CD4-positive, alpha-beta T cell (primary cell): ENCODE measurements at places on chromosomes 12 and 14.
A peak's percentile ranks its signal among the peaks of the same experiment; 100 is the strongest.

GRCh38 chr12:24172031-24172772, 222.7 kb upstream of the SOX5 start:
- no peaks in the 10 kb centered on the region for H3K27me3 ChIP-seq
- H3K4me3 ChIP-seq, result no peak overlapping the region
- no peaks in the 10 kb centered on the region for H3K4me1 ChIP-seq
- no peak overlapping the region for H3K27ac ChIP-seq
- no peak for DNase-seq

GRCh38 chr14:68945190-68945584, 33.9 kb downstream of the ACTN1 start:
- H3K27me3 ChIP-seq, result no peaks in the 10 kb centered on the region
- H3K4me3 ChIP-seq, result no peak overlapping the region
- H3K36me3 ChIP-seq, result peaks cover 7% of the 10 kb centered on the region
- H3K27ac ChIP-seq, result peak overlapping the region; percentile 38

DNA sequence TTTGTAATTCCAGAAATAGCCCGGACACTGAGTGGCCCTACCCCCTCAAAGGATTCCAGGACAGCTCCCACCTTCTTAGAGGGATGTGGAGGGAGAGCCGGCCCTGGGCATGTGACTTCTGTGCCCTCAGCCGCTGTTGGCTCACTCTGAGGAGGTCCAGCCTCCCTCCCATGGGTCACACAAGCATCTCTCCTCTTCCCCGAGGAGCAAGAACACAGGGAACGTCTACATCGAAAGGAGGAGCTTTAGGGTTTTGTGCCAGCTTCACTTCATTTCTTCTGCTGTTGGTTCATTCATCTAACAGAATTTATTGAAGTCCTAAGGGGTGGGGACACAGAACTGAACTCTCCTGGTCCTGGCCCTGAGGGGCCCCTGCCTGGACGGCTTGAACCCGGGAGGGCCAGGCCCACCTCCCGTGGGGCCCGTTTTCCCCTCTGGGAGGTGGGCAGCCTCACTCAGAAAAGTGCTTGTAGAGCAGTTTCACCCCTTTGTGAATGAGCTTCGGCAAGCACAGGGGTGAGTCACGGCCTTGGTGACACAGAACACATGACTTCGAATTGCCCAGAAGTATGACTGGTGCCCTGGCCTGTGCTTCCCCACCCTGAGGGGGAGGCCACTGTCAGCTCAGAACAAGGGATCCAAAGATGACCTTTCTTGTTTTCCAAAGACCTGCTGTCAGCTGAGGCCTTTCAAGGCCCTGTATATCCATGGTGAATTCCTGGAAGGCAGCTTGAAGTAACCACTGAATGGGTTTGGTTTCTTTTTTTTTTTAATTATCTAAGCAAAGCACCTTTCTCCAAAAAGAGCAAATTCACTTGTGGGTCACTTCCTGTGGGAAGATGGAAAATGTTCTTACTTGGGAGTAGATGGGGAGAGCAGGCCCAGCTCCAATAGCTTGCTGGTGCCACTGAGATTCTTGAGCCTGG, 39.2 kb downstream of the NFKBIA start:
- H3K27me3 ChIP-seq, result no peaks in the 10 kb centered on the region
- H3K4me1 ChIP-seq, result peaks cover 26% of the 10 kb centered on the region
- peak; percentile 25 for DNase-seq

DNA sequence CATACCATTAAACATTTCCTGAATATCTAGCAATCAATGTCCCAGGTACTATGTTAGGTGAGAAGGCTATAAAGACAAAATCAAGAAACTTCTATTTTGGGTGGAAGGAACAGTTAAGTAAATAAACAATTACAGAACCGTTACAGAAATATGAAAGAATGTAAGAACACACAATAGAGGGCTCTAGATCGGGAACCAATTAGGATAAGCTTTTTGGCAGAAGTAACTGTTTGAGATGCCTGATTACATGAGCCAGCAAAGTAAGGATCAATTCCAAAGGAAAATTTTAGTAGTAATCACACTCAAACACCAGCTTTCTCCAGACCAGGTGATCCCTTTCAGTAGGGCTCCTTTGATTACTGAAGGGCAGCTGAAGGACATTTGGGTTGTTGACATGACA, 33.9 kb downstream of the PPP1R12A start:
- H3K27ac ChIP-seq, result no peak overlapping the region
- no peaks in the 10 kb centered on the region for H3K27me3 ChIP-seq
- DNase-seq, result no peak
- no peaks in the 10 kb centered on the region for H3K36me3 ChIP-seq
- H3K4me1 ChIP-seq, result peaks cover 8% of the 10 kb centered on the region

GRCh38 chr12:108129017-108129812, at the start of gene WSCD2:
Gene WSCD2, plus strand, starts transcription at chr12:108129288. Its CDS starts 66,545 bp downstream, at chr12:108195833.
- H3K27ac ChIP-seq, result no peak within 1 kb of the TSS
- H3K27me3 ChIP-seq, result peaks cover 45% of the 10 kb centered on the region
- H3K4me1 ChIP-seq, result peaks cover 3% of the 10 kb centered on the region
- no peak for DNase-seq
- H3K36me3 ChIP-seq, result no peaks in the 10 kb centered on the region
- H3K4me3 ChIP-seq, result no peak within 1 kb of the TSS
